ENCODE measurements at places on chromosomes 2 and 18.
A peak's percentile ranks its signal among the peaks of the same experiment; 100 is the strongest.

- DNase-seq = no peak
Observed at GRCh38 chr2:48725696-48726494, 29.6 kb downstream of the LHCGR start.

GRCh38 chr18:53380063-53380639 is 844.3 kb downstream of the MBD2 start:
- DNase-seq = no peak

GRCh38 chr2:70124983-70125480 is 37.8 kb downstream of the PCBP1 start:
- no peak for DNase-seq

GRCh38 chr2:130985206-130985780 is 108.0 kb downstream of the FAM168B start:
- no peak for DNase-seq

GRCh38 chr18:76922107-76922506 is 99.8 kb downstream of the ZNF236 start:
- peak; percentile 6 for DNase-seq

GRCh38 chr2:108061439-108062042 is 75.2 kb downstream of the SLC5A7 start:
- DNase-seq = no peak

DNA sequence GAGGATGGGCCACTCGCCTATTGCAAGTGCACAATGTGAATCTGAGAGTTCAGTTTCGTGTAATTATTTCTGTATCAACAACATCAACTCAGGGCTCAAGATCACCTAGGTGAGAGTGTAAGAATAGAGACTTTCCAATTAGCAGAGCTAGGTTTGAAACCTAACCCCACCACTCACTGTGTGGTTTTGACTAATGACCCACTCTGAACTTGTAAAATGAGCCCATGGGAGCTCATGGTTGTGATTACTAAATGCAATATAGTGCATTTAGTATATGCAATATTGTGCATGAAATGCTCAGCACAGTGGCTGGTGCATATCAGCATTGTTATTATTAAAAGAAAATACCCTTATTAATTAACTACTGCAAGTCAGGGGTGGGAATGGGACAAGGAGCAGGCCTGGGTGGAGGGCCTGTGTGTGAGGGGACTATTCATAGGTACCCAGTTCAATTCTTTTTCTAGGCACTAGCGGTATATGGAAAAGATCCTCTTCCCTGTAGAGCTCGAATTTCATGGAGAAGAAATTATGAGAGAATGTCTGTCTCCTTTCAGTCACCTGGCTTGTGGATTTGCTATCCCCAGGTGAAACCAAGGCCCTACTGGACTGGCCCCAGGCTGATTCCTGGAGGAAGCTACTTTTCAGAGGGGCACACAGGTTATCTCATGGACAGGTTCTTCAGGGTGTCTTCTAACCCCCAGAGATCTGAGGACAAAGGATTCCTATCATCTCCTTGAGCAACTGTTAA is 169.5 kb downstream of the GFPT1 start:
- DNase-seq = peak; percentile 77

DNA sequence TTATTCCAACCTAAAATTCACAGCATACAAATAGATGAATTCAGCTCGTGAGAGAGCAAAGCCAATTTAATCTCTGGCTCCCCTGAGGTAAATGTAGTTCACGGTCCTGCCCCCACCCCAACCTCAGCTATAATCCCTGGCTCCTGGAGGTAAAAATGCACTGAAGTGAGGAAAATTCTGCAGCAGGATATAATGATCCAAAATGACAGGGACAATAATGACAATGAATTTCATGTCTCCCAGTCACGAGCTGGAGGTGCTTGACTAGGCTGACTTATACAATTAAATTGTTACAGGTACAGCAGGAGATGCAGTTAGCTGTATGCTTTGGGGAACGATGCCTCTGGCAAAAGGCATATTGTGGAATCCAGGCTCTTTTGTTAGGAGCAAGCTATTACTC is 82.0 kb downstream of the GPD2 start:
- DNase-seq = no peak

DNA sequence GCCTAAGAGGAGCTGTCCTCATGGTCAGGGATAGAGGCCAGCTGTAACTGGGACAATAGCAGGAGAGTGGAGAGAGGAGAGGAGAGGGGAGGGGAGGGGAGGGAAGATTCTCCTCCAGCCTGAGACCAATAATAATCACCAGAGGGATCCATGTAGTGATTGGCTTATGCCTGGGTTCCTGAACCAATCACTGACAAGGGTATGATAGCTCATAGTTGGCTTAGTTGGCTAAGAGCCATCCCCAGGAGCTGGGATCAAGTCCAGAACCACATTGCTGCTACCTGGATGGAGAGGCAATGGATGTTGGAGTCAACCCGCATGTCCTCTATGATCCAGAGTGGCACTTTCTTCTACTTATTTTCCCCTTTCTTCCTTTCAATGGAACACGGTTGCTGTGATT is 7.7 kb upstream of the ST8SIA5 start:
- DNase-seq = no peak

- no peak for DNase-seq
Observed at GRCh38 chr2:177727577-177728398, 335.2 kb downstream of the AGPS start.

DNA sequence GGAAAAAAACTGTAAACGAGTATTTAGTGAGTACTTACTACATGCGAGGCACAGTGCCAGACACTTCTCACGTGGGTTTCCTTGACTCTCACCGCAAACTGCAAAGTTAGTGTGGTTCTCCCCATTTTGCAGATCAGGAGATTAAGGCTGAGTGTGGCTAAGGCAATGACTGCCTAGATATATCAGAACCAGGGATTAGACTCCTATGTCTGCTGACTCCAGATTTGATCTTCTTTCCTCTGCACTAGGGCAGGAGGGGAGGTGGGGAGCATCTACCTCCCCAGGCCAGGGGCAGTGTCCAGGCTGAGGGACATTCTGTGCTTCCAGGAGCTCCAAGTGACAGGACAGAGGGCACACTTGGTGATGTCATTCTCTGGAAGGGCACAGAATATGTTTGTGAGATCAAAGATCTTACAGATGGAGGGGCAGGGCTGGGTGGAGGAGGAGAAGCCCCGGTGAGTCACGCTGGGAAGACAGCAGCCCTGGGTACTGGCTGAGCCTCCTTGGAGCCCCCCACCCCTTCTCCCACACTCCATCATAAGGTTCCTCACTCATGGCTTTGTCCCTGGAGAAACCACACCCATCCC is 92.4 kb downstream of the RHOB start:
- DNase-seq = no peak

GRCh38 chr2:177708660-177709444 is 316.3 kb downstream of the AGPS start:
- no peak for DNase-seq

GRCh38 chr2:233040571-233040970 is 8.1 kb downstream of the NEU2 start:
- DNase-seq = no peak

GRCh38 chr2:68057658-68058396 is 5.0 kb downstream of the C1D start:
- DNase-seq = no peak

DNA sequence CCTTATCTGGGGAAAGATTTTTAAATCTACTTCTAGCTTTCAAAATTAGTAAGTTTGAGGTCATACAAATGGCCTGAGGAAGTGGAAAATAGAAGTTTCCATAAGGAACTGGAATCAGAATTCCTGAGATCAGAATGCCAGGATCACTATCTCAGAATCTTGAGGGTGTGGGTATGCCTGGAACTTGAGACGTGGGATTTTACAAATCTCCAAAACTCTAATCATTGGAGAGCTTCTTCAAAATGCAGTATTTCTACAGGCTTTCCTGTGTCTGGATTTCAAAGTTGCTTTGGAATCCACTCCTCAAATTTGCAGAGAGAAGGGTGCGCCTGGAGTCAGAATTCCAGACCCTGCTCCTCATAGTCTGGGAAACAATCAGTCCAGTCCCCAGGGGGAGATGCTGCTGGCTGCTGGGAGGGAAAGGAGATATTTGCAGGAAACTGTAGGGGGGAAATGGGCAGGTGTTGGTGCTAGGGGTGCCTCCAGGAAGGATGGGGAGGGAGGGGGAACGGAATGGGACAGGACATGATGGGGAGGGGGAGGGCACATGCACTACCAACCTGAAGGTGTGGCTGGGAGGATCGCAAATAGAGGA is 31.0 kb upstream of the CATIP start:
- DNase-seq = no peak

DNA sequence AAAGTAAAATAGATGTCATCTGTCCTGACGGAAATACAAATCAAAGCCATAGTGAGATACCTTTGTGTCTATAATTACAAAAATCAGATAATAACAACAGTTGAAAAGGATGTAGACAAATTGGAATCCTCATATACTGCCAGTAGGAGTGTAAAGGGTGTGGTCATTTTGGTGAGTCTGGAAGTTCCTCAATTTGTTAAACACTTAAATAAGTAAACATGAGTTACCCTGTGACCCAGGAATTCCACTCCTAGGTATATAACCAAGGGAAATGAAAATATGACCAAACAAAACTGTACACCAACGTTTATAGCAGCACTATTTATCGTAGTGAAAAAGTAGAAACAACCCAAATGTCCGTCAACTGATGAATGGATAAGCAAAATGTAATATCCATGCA is 24.0 kb downstream of the R3HDM1 start:
- DNase-seq = no peak

DNA sequence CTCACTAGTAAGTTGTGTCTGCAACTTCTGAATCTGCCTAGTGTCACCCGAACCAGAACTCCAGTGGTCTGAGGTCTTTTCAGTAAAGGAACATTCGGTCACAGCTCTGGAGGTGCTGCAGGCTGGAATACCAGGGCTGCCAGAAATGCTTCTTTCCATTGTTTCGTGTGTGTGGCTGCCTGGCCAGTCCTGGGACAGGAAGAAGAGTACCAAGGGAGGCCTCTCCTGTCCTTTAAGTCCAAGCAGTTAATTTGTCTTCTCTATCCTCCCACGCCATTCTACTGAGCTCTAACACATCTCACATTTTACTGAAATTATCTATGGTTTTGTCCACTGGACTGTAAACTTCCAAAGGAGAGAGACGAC is 196.0 kb downstream of the LNPK start:
- no peak for DNase-seq

- no peak for DNase-seq
Observed at GRCh38 chr18:13227910-13228309, 9.3 kb downstream of the LDLRAD4 start.

DNA sequence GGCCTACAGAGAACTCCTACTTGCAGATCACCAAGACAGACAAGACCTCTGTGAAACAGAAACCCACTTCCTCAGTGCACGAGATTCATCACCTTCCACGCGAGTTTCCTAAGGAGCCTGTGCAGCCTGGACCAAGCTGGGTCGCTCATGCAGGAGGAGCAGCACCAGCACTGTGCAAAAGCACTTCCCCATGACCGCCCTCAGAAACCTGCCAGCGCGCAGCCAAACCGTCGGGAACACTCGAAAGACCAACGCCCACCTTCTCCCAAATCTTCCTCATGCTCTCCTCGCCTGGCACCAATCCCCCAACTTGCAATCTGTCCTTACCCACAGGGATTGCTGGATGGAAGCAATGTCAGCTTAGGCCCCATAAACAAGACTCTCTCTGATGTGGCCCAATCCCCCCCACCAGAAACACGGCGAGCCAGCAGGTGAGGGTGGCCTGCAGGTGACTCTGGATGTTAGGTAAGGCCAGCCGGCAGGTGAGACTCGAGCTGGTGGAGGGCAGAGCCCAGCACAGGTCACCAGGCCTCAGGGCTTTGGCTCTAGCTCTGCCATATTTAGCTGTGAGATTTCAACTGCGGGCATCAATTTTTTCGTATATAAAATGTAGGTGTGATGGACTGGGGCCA is 69.4 kb downstream of the PXDN start:
- no peak for DNase-seq

- no peak for DNase-seq
Observed at GRCh38 chr18:47944972-47945852, 14.8 kb upstream of the SMAD2 start.

- DNase-seq = no peak
Observed at GRCh38 chr2:138176862-138177439, 212.7 kb downstream of the HNMT start.

- DNase-seq = no peak
Observed at GRCh38 chr2:26522751-26523171, 44.8 kb upstream of the OTOF start.

- DNase-seq = no peak
Observed at GRCh38 chr2:8579485-8580085, 102.3 kb upstream of the ID2 start.

- no peak for DNase-seq
Observed at GRCh38 chr2:84963692-84964405, 7.1 kb upstream of the KCMF1 start.

DNA sequence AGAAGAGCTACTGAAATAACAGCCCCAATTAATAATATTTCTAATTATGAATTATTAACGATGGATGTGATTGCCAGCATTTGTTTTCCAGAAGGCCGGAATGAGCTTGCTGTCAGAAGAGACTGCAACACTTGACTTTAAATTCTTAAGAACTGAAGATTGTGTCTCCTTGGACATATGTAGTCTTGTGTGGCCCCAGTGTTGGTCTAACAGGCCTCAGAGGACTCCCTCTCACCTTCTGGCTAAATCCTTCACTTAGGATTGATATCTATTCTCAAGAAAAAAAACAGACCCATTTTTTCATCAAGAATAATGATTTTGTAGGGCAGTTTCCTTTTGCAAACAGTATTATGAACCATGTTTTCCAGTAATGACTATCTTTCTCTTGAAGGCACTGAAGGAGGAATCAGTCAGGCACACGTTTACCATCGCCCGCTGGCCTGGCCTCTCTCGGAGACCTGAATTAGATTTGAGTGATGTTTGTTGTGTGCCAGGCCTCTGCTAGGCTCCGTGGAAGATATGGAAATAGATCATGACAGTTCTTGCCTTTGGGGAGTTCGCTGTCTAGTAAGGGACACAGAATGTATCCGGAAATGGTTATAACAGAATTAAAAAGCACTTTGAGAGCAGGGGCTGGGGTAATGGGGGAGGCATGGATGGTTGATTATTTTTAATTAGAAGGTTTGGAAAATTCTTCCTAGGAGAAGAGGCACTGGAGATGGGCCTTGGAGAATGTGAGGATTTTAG is 258.0 kb downstream of the MYCN start:
- no peak for DNase-seq

- no peak for DNase-seq
Observed at GRCh38 chr2:230140667-230141066, 71.9 kb upstream of the SLC16A14 start.

GRCh38 chr2:239311132-239312040 is 89.4 kb downstream of the HDAC4 start:
- DNase-seq = no peak

GRCh38 chr2:43727634-43728014 is 46.2 kb upstream of the DYNC2LI1 start:
- DNase-seq = no peak

- no peak for DNase-seq
Observed at GRCh38 chr2:392926-393280, 105.0 kb upstream of the ALKAL2 start.

- DNase-seq = no peak
Observed at GRCh38 chr18:13335903-13336302, 117.3 kb downstream of the LDLRAD4 start.
